RPMI8226 (cell line): ENCODE measurements at places on chromosomes 6 and 20.

DNA sequence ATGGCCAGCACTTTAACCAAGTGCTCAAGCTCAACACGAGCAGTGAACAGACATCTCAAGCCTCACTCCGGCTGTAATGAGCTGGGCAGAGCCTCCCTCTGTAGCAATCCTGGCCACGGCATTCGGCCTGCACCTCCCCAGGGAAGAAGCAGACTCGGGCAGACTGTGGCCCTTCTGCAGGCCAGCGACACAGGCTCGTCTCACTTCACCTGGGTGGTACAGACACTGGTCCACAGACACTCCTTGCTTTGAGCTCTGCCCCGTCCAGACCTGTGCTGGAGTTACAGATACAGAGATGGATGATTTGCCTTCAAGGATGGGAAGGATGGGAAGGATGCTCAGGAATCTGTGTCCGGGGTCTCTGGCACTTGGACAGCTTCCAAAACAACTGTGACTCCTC lies 300.9 kb downstream of the PREX1 start:
- DNase-seq = no peak

- DNase-seq = no peak
Observed at GRCh38 chr20:62900692-62901584, 25.4 kb downstream of the DIDO1 start.

GRCh38 chr6:50724381-50725124 lies 11.2 kb downstream of the TFAP2D start:
- DNase-seq = peak; percentile 4

DNA sequence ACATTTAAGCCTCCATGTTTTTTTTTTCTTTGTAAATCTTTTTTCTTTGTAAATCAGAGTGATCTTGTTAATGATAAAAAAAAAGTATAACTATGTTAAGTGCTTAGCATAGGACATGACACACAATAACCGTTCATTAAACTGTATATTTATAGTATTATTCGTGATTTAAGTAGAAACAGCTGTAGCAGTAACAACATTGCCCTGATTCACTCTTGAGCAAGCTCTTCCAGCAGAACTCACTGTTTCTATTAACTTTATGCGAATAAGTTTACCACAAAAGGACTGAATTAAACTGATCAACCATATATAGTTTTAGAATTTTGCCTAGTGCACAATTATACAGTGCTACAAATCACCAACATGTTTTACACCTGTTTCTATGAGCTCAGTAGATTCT lies 1338.0 kb upstream of the EYS start:
- no peak for DNase-seq

- DNase-seq = no peak
Observed at GRCh38 chr6:129607581-129608186, 102.3 kb downstream of the ARHGAP18 start.

GRCh38 chr20:24389686-24390085 lies 79.7 kb upstream of the SYNDIG1 start:
- no peak for DNase-seq

DNA sequence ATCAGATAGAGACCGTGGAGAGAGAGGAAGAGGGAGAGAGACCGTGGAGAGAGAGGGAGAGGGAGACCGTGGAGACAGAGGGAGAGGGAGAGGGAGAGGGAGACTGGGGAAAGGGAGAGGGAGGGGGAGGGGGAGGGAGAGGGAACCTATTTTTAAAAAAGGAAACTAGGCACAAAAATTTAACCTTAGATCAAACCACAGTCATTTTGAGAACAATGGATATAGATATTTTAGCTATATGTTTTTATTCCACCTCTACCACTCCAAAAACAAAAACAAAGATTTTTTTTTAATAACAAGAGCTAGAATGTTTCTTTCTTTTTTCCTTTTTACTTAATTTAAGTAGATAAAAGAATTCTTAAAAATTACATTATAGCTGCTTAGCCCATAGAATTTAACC lies 65.1 kb upstream of the SCGN start:
- no peak for DNase-seq

DNA sequence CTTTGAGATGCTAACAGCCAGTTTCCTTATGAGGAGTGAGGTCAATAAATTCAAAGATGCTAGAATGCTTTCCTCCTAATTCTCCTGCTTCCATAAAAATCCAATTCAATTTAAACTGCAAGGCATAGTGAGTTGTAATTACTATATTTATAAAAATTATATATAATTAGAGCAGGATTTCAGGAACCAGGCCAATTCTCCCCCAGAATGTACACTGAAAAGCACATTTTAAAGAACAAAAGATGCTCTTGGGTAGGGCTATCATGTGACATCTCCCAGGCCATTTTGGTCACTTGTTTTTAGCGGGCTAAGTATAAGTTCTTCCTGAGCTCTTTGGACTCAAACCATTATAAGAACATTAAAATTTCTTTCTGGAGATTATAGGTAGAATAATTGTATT lies 195.7 kb upstream of the KCNG1 start:
- no peak for DNase-seq

- DNase-seq = no peak
Observed at GRCh38 chr6:169933839-169934698, 182.6 kb downstream of the ERMARD start.

DNA sequence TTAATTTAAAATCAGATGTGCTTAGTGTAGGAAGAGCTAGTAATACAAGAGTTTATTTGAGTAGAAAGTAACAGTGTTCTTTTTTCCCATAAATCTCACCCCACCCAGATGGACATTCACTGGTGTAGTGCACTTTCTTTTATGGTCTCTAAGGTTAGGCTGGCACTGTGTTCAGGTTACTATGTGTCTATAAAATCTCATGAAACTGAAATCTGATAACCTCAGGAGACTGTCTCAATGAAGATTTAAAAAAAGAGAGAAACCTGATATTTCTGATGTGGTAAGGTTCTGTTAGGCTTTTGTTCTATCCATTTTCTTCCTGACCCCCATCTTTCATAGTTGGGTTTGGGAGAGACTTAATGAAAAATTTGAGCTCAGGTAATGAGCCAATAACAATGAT lies 101.2 kb upstream of the CLVS2 start:
- no peak for DNase-seq

GRCh38 chr6:145022199-145022796 lies 713.0 kb downstream of the EPM2A start:
- no peak for DNase-seq

DNA sequence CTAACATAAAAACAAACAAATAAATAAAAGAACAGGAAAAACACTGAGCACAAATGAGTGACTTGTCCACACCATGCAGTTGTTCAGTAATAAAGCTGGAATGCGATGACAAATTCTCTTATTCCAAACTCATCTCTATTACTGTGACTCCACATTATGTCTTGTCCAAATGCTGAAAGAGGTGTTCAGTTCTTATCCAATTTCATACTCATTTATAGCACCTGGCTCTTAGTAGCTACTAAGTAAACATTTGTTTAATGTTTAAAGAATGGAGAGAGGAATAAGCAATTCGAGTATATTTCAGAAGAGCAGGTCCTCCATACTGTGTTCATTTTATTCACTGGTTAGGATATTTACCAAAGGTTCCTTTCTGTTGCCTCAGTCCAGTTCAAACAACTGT lies 439.0 kb upstream of the JAG1 start:
- no peak for DNase-seq

DNA sequence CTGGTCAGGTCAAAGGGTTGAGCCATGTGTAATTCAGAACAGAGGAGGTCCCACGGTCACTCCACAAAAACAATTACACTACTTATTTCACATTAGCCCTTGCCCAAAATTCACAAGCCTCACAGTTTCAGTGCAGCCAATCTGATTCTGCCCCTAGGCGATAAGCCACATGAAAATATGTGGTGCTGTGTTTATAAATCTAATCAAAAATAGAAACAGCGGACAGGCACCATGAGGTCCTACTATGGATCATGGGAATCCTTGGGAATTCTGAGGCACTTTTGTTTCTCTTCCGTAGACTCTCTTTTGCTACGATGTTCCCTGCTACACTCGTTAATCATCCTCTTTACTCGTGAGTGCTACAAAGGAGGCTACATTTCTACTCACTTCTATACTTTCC lies 476.1 kb downstream of the TFAP2A start:
- no peak for DNase-seq

GRCh38 chr6:20763296-20763695 lies 229.0 kb downstream of the CDKAL1 start:
- DNase-seq = no peak

- DNase-seq = peak; percentile 56
Observed at GRCh38 chr6:94751641-94752329, 825.5 kb upstream of the MANEA start.

DNA sequence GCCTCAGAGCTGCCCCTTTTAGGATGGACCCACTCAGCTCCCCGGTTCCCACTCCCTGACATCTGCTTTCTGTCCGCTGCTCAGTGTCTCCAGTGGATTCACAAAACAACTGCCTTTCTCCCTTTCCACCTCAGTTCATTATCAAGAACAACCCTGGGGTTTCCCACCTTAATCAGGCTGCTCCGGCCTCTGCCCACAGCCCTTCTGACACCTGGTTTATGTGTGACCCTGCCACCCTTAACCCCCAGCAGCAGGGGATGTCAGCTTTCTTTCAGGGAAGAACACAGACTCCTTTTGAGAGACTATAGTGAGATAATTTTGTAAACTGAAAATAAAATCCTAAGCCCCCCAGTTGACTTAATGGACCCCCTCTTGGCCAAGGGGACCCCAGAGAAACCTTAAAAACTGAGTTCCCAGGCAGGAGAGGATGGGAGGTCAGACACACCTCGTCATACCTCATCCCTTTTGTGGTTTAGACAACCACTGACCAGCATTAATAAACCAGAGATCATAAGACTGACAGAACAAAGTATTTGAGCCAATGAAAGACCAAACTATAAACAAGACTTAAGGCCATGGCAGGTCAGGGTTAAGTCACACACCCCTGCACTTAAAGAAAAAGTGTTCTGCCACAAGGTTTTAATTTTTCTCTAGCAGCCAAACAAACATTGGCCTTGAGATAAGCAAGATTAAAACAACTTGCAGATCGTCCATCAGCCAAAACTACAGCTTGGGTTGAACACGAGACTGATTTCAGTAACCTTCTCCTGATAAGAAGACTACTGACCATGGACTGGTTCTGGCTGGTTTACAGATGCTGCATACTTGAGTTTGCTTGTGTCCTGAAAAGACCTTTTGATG lies 42.4 kb upstream of the DDR1 start:
- no peak for DNase-seq

GRCh38 chr6:136669299-136669699 lies 119.1 kb upstream of the MAP7 start:
- no peak for DNase-seq

GRCh38 chr20:2741463-2741862 lies 48.9 kb downstream of the EBF4 start:
- no peak for DNase-seq

- DNase-seq = no peak
Observed at GRCh38 chr6:112296122-112296521, 41.8 kb upstream of the LAMA4 start.

- DNase-seq = no peak
Observed at GRCh38 chr6:154874773-154875592, 120.1 kb upstream of the TIAM2 start.
